ENCODE measurements at places on chromosomes 6 and 20.

GRCh38 chr20:48614593-48615274 is 213.1 kb downstream of the PREX1 start:
- DNase-seq, result no peak

DNA sequence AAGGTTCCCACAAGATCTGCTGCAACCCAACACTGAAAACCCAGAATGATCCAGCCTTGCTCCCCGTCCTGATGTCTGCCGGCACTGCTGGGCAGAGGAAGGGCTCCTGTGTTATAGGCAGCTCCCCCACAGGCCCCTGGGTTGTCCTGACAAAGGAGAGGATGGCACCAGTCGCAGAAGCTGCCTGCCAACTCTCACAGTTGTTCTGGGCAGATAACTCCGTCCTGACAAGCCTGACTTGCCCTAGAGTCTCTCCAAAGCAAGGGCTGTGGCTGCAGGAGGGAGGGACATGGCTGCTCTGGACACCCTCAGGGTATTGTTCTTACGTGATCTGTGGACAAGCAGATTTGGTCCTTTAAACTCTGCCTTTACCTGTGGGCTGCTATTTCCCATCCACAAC is 243.8 kb downstream of the CDH26 start:
- DNase-seq, result no peak

DNA sequence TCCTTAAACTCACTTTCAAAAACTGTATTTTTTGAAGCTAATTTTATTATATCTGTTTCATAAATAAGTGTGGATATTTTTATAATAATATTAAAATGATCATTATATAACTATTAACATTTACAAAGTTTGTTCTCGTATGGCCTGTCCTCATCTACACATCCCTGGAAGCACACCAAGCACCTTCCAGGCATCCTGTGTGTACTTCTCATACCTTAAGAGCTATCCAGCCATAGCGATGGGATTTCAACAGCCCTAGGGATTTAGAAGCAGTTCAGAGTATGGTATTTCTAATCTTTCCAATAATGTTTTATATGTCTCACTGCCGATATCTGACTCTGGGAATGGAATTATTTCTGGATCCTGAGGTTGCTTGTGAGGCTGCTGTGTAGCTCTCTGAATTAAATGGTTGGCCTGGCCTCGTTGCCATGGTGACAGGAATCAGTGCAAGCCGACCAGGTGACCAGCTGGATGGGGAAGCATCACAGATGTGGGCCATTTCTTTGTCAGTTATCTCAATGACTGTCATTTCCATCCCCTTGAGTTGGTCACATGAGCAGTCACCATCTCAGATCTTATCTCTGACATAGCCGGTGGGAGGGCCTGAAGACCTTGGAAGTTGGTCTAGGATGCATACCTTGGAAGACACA is 265.2 kb upstream of the RIN2 start:
- no peak for DNase-seq

DNA sequence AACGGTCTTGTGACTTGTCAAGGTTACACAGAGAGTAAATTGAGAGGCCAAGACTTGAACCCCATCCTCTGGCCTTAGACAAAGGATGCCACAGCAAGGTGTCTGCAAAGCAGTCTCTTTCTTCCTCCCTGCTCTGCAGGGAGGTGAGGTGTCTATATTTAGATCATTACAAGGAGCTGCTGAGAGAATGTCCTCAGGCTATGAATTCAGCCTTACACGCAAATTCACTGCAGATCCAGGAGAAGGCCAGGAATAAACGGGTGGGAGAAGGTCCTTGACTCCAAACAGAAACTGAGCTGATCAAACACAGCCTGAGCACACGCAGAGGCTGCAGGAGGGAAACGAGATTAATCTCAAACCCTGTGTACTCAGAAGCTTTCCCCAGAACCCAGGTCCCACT is 48.6 kb upstream of the PTPRT start:
- no peak for DNase-seq

GRCh38 chr20:22791877-22792525 is 207.6 kb upstream of the FOXA2 start:
- no peak for DNase-seq

GRCh38 chr20:60820918-60821317 is 431.1 kb upstream of the CDH4 start:
- DNase-seq, result no peak

GRCh38 chr20:3485913-3486312 is 15.1 kb downstream of the ATRN start:
- no peak for DNase-seq

DNA sequence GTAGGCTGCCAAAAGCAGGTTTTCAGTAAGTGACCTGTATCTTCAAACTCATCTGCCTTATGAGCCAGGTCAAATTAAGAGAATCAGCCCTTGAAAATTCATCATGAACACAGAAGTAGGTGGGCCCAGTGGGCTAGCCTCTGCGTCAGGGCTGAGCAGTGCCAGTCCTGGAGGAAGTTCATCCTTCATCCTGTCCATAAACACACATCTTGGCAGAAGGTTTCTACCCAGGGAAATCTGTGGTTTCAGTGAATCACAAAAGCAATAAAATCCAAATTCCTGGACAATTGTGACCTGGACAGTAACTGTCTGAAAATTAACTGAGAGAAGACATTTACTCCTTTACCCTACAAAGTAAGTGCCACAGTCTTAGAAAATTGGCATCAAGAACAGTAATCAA is 72.4 kb downstream of the ATG5 start:
- no peak for DNase-seq

- DNase-seq, result no peak
Measured at GRCh38 chr6:93574299-93574698, 154.9 kb upstream of the EPHA7 start.

- no peak for DNase-seq
Measured at GRCh38 chr20:39268981-39269461, 306.9 kb downstream of the DHX35 start.

DNA sequence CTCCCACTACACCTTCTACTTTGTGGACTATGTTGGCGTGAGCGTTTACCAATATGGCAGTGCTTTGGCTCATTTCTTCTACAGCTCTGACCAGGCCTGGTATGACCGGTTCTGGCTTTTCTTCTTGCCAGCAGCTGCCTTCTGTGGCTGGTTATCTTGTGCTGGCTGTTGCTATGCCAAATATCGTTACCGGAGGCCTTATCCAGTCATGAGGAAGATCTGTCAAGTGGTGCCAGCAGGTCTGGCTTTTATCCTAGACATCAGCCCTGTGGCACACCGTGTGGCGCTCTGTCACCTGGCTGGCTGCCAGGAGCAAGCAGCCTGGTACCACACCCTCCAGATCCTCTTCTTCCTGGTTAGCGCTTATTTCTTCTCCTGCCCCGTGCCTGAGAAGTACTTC is 16.5 kb upstream of the EFHC1 start:
- DNase-seq, result no peak

GRCh38 chr20:43167615-43168014 is 22.1 kb downstream of the PTPRT start:
- DNase-seq, result no peak

GRCh38 chr6:78251931-78252330 is 599.1 kb downstream of the MEI4 start:
- DNase-seq, result no peak

DNA sequence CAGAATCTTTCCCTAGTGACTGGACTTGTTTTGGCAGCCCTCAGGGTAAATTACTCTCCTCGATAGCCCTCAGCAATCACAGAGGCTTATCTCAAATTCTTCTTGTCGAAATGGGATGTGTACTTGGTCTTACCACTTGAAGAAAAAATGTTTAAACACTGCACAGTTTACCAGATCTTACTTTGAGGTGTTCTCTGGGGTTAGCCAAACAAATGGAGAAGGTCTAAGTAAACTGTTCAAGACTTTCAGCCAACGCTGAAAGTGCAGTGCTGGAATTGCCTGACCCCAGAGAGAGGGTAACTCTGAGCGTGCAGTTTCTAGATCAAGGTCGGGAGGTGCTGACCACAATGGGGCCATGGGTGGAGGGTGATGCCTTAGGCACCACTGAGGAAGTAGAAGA is 39.2 kb downstream of the MYLIP start:
- no peak for DNase-seq

- DNase-seq, result no peak
Measured at GRCh38 chr20:59993736-59994430, 35.7 kb downstream of the CDH26 start.

- no peak for DNase-seq
Measured at GRCh38 chr6:167210375-167211294, 52.9 kb upstream of the GPR31 start.

GRCh38 chr6:5744497-5744896 is 262.2 kb downstream of the NRN1 start:
- no peak for DNase-seq

GRCh38 chr6:156880913-156881312 is 103.7 kb downstream of the ARID1B start:
- DNase-seq, result no peak

GRCh38 chr6:119308048-119308570 is 41.5 kb downstream of the MAN1A1 start:
- no peak for DNase-seq

All from activated CD4-positive, alpha-beta T cell treated with anti-CD3 and anti-CD28 coated beads, Interleukin-2, amount 50 U/mL, for 24 hours (primary cell).